Ovary (tissue), 10 donors: ENCODE measurements at places on chromosomes 7 and 10.

- no peak for DNase-seq
These were observed 492.5 kb upstream of the ZMIZ1 start for GRCh38 chr10:78576276-78576675.

GRCh38 chr10:122062831-122063674 is 74.1 kb downstream of the TACC2 start:
- peak; percentile 89 for DNase-seq

DNA sequence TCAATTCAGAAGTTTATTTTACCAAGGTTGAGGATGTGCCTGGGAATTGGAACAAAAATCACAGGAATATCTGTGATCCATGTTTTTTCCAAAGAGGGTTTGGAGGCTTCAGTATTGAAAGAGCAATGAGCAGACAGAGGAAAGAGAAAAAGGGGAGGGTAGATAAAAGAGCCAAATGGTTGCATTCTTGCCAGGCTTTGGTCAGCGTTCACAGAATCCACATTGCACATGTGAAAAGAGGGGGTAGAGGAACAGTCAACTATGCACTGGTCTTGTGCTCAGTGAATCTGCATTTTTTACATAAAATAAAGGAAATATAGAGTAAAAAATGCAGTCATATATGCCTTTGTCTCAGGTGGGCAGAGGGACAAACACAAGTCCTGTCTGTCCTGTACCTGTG is 20.6 kb upstream of the ERCC6 start:
- no peak for DNase-seq

DNA sequence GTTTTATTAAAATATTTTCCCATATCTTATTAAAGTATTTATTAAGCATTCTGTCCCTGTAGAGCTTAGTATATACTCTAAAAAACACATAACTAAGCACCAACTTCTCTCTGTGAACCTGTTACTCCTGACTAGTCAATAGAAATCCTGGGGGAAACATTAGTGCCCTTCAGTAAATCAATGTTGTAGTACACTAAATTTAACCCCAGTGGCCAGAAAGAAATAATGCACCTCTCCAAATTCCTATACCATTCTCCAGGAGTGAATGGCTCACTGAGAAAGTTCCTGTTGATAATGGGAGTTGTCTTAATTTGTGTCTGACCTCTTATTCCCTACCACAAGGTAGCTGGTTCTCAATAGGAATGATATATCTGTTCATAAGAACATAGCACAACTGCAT is 188.2 kb downstream of the SEMA3D start:
- DNase-seq: no peak

GRCh38 chr10:124152139-124153022 is 59.0 kb upstream of the CHST15 start:
- no peak for DNase-seq

- DNase-seq: no peak
These were observed 10.8 kb upstream of the JCAD start for GRCh38 chr10:30070001-30070685.

- DNase-seq: no peak
These were observed 715.3 kb downstream of the CNTNAP2 start for GRCh38 chr7:146831875-146832274.

DNA sequence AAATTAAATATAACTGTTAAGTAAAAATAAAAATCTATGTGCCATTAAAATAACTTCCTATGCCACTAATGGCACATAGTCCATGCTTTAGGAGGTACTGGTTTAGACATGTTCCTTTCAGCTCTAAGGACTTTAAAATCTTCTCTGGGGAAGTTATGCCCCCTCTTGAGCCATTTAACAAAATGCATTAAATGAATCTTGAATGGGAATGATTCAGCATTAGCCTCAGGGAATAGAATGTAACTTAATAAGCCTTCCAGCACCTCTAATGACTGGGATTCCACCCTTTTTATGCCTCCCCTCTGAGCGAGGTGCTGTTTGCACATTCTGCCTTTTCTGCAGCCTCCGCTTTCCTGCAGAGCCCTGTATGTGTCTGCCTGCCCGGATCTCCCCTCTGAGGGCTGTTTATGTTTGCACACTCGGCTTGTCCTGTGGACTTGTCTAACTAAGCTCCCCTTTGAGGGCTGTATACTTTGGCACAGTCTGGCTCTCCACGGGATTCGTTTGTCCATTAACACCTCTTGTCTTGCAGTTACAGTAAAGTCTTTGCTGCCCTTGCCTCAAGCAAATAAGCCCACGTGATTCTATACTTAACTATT is 108.4 kb upstream of the HPS1 start:
- no peak for DNase-seq
